Caudate nucleus (tissue), 63 donors: ENCODE measurements at places on chromosomes 4 and X.

- no peak for DNase-seq
Measured at GRCh38 chrX:49192722-49193328, 6.7 kb upstream of the PRICKLE3 start.

DNA sequence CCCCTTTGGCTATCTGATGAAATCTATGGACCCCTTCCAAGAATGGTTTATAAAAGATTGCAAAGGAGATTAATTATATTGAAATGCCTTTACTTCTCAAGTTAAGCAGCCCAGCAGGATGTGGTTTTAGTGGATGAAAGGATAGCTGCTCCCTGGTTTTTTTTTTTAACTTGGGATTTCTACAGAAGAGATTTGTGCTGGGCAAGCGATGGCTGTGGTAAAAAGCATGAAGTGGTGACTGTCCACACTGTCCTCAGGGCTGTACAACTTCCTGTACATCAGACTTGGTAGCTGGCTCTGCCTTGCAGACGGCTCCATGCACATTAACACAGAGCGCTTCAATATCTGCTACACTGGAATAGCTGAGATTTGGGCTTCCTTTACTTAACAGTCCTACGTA is 321.7 kb downstream of the DHX15 start:
- no peak for DNase-seq

DNA sequence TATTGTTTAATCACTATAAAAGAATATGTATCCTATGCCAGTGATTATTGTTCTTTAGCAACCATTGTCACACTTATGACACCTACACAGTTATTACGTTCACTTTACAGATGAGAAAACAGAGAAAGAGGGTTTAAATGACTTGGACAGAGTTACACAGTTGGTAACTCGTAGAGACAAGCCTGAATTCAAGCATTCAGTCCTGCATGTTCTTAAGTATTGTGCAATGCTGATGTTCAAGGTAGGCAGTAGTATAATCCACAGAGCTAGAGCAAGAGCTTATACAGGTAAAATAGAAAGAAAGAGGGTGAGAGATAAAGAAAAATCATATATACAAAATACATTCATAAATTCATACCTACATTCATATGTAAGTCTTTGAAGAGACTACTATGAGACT is 249.8 kb upstream of the ANXA10 start:
- DNase-seq = no peak

GRCh38 chr4:31272331-31273061 is 552.3 kb downstream of the PCDH7 start:
- no peak for DNase-seq

GRCh38 chrX:9913146-9913433 is 54.1 kb upstream of the CLDN34 start:
- no peak for DNase-seq

- no peak for DNase-seq
Measured at GRCh38 chr4:37537484-37537883, 148.7 kb downstream of the RELL1 start.

GRCh38 chr4:6928081-6928480 is 18.5 kb downstream of the TBC1D14 start:
- no peak for DNase-seq

DNA sequence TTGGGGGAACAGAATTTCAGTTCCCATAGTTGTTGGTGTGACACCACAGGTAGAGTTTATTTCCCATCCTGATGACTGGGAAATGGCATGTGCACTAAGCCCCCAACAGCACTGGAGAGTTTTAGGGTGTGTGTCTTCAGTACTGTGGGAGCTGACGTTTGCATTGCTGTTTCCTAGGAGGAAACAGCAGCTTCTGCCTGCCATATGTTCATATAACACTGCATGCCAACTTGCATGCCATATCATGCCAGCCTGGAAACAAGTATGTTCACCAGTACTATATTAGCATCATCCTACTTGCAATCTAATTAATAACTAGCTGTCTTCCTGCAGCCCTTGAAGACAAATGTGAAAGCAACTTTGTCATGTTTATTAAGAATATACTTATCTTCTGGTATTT is 58.2 kb downstream of the NAA11 start:
- no peak for DNase-seq

DNA sequence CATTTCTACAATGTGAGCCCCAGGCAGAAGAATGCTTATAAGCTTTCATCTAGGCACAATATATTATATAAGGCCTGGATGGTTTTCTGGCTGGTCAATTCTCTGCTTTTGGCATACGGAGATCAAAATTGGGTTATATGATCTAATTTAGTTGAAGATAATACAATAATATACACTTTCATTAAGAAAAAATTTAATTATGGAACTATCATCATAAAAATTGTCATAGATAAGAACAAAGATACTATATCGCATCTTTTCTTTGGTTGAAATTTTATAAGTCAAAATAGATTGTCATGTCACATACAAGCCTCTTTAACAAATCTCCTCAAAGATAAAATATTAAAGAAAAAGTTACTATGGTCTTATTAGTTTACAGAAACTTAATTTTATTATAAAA is 17.1 kb downstream of the DMD start:
- no peak for DNase-seq

- peak; percentile 71 for DNase-seq
Measured at GRCh38 chr4:6885953-6886557, 23.6 kb upstream of the TBC1D14 start.

- DNase-seq = no peak
Measured at GRCh38 chrX:111823128-111823527, 52.9 kb upstream of the TRPC5OS start.

GRCh38 chrX:69155786-69156520 is 9.3 kb downstream of the PJA1 start:
- DNase-seq = no peak

- no peak for DNase-seq
Measured at GRCh38 chrX:147342197-147342596, 527.7 kb upstream of the CXorf51A start.

- no peak for DNase-seq
Measured at GRCh38 chr4:2062808-2063524, 3.8 kb downstream of the NAT8L start.

GRCh38 chr4:147157860-147158701 is 212.4 kb upstream of the TTC29 start:
- DNase-seq = no peak

- no peak for DNase-seq
Measured at GRCh38 chr4:152172146-152172545, 363.7 kb downstream of the FBXW7 start.

DNA sequence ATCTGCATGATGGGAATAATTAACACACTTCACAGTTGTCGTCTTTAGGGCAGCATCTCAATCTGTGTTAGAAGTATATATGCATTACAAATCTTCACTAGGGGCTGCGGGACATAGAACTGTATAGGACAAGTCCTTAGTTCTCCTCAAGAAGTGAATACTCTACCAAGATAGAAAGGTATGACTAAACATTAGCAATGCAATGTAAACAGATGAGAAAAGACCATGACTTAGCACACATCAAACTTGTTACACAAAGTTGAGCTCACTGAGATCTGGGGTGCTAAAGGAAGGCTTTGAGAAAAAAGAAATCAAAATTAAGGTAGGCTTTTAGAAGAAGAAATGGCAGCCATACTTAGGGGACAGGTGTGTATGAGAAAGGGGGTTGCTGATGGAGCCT is 182.1 kb upstream of the MAP3K15 start:
- DNase-seq = no peak

DNA sequence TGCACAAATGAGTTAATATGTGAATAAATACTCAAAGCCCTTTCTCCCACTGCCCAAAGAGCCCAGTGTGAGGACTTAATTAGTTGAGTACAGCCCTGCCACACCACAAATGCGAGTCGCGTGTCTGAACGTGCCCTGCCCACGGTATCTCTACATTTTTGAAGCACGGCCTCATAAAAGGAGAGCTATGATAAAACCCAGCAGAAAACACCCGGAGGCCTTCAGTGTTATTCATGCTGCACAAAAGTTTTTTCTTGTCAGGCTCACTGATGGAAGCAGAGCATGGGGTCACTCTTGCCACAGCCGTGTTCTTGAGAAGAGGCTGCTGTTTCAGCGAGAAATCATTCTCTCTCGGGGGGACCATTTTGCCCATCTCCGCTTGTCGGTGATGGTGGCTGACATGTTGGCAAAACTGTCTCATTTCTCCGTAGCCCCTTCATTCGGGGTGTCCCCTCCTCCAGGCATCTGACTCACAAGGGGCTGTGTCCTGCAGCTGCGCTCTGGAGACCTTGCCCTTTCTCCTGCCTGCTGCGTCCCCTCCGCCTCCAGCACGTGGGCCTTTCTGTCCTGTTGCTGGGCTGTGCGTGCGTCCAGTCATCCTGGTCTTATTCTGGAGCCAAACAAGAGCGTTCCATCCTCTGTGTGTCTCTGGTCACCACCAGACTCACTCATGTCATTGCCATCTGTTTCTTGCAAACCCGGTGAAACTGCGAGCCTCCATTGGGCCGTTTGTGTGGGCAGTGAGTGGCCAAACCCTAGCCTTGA is 88.8 kb downstream of the SORCS2 start:
- no peak for DNase-seq
